Hematopoietic multipotent progenitor cell treated with erythropoietin and hydrocortisone succinate and interleukin-3 and kit ligand, for 4 days (in vitro differentiated cells): ENCODE measurements at places on chromosomes 1 and 21.

DNA sequence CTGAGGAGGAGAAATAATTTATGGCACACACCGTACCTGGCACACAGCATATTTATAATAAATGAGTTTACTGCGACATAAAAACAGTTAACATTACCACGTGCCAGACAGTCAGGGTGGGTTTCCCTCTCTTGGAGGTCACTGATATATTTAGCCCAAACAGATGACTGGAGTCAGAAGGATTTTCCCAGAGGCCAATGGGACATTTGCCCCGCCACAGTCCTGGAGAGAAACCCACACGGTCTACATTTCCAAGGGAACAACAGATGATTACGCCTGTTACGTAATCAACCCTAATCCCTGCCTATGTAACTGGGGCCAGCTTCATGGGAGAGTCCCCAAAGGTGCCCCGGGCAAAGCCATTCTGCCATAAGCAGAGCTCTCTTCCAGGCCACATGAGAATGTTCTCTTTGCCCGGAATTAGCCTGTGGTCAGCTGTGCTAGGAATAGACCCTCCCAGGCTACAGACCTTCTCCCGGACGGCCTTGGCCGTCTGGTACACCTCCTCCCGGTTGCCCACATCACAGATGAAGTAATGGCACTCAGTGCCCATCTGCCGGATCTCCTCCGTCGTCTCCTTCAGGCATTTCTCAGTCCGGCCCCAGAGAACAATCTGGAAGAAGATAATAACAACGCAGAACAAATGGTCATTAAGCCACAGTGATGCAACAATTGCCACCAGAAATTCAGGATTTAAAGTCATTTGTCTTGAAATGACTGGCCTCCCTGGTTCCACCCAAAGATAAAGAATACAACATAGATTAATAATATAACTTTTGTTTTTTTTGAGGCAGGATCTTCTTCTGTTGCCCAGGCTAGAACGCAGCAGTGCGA lies 37.7 kb downstream of the DHRS3 start:
- no peak for DNase-seq

- DNase-seq = no peak
Observed at GRCh38 chr1:12615159-12615864, 2.7 kb downstream of the DHRS3 start.

- DNase-seq = peak; percentile 40
Observed at GRCh38 chr1:115828101-115829022, 12.6 kb downstream of the NHLH2 start.

DNA sequence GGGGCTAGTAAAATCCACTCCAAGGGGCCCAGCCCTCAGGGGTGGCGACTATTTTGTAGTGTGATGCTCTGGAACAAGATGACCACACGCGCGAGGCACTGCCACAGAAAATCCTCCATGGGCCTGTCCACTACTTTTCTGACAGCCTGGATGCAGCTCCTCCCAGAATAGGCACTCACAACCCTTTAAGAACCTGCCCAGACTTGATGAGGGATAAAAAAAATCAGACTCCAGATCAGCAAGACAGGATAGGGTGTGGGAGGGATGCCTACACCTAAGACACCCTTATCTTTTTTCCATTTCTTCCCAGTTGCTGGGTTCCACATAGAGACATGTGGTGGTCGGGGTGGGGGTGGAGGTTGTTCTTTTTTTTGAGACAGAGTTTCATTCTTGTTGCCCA lies 33.5 kb downstream of the PCAT6 start:
- DNase-seq = no peak

DNA sequence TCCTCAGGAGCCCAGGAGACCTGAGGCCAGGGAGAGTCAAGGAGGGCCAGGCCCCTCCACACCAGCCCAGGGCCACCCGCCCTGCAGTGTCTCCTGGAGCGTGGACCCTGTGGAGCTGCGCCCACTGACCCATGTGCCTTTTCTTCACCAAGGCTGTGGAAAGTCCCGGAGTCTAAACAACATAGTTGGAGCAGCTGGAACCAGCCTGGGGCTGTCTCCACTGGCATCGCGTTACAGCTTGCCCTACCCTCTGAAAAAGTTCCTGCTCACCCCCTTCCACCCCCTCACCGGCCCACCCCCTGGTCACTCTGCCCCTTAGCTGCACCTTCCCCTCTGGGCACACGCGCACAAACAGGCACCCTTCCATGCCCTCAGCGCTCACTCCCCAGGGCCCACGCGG lies 18.3 kb downstream of the KCNC4 start:
- no peak for DNase-seq
